ENCODE measurements at places on chromosomes 16 and 17.

- no peak for DNase-seq
Observed at GRCh38 chr17:600576-601243, 113.9 kb downstream of the VPS53 start.

- DNase-seq = no peak
Observed at GRCh38 chr16:8847145-8847544, 21.7 kb downstream of the CARHSP1 start.

DNA sequence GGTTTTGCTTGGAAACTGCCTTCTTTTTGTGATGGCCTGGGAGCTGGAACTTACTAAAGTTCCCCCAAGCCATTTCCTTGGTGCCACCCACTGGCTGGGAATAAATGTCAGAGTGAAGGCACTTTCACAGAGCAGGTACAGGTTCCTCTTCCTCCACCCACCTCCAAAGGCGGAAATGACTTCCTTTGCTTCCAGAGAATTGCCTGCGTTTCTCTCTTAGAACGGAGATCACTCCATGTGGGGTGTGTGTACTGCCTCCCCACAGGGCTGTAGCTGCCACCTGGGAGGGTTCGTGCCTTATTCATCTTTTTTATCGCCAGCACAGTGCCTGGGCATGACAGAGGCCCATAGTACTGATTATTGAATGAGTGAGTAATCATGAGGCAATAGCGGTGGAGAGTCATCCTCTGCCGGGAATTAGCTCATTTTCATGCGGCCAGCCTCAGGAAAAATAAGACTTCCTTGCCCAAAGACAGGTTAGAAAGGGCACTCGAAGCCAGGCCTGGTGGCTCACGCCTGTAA lies 32.2 kb upstream of the HAS3 start:
- no peak for DNase-seq

DNA sequence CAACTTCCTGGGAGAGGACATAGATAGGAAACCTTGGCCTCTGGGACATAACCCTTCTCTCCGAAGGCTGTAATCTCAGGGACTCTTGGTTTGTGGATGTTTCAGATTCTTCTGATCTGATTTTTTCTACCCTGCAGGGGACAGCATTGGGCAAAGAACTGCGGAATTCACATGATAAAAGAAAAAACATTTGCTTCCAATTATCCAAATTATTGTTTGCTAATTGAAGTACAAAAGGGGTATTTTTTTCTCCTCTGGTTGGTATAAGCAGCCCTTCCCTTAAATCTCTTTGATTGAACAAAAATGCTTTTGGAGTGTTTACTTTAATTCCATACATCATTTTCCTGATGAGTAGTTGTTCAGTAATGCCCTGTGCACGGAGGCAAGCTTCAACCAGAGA lies 251.7 kb upstream of the IRX3 start:
- DNase-seq = no peak

DNA sequence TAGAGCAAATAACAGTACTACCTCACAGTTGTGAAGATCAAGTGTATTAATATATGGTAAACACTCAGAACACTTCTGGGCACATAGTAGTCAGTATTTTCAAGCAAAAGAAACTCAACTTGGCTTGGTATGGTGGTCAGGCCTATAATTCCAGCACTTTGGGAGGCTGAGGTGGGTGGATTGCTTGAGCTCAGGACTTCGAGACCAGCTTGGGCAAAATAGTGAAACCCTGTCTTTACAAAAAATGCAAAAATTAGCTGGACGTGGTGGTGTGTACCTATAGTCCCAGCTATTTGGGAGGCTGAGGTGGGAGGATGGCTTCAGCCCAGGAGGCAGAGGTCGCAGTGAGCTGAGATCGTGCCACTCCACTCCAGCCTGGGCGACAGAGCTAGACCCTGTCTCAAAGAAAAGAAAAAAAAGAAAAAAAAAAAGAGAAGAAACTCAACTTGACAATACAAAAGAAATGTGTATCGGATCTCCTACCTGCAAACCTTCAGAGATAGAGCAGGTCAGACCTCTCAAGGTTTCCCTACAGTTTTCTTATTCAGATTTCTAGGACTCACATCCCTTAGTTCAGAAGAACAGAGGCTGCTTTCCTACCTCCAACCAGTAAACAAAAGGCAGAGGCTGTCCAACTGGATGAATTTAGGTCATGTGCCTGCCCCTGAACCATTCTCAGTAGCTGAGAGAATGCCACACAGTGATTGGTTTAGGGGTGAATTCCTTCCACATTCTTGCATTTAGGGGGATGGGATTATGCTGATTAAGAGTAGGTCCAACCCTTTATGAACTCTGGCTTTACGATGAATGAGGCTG lies 1.7 kb upstream of the KPNA2 start:
- DNase-seq = no peak

DNA sequence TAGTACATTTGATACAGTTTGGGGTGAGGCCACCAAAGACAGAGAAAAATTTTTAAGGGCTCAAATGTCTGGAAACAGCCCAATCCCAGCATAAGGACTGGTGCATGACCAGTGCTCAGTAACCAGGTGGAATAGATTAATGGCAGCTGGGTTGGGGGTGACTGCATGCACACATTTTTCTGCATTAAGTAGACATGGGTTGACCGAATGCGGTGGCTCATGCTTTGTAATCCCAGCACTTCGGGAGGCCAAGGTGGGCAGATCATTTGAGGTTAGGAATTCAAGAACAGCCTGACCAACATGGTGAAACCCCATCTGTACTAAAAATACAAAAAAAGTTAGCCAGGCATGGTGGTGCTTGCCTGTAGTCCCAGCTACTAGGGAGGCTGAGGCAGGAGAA lies 121.1 kb upstream of the HSBP1 start:
- no peak for DNase-seq

DNA sequence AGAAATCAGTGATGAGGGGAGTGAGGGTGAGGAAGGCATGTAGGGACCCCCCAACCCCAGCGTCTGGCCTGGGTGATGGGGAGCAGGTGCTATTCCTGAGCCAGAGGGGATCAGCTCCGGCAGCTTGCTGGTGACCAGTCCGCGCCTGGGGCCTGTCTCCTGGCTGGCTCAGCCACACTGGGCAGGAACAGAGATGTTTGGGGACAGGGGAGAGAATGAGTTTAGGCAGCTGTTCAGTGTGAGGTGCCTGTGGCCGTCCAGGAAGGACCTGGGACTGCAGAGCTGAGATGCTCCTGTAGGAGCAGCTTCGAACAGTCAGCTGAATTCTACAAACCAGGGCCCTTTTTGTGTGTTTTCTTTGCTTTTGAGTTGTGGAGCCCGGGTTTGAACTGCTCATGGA lies 23.2 kb upstream of the SPNS2 start:
- no peak for DNase-seq

Data from stimulated activated CD4-positive, alpha-beta T cell treated with anti-CD3 and anti-CD28 coated beads, Interleukin-2, amount 100 ng/mL, for 24 hours (primary cell).